ENCODE measurements at places on chromosomes 5 and 9.

DNA sequence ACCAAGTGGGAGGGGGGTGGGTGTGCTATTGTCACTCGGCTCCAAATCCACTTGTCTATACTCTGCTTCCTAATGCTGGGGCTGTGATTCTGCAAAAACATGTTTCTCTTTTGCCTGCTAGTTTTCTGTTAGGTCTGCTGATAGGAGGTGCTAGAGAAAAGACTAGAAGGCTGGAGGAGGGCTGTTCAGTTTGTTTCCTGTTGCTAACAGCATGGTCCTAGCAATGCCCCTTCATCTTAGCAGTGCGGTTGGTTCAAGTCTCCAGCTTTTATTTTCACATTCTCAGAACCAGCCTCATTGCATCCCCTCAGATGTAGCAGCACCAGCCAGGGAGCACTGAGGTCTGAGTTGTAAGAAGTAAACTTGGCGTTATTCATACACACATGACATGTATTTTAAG, 310.2 kb downstream of the YTHDC2 start:
- DNase-seq = no peak

DNA sequence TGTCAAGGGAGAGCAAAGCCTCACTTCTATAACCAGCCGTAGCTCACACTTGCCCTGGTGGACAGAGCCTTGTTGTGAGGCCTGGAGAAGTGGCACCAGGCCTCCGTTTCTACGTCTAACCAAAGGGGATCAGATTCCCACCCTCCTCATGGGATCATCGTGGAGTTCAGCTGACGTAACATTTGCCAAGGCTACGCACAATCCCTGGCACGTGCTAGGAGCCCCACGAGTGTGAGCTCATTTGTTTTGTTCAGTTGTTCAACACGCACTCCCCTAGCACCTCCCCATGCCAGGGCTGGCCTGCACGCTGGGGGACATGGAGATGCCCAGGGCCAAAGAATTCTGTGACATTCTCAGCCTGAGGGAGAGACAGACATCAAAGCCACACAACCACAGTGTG, 23.1 kb downstream of the ADGRD2 start:
- no peak for DNase-seq

GRCh38 chr5:3925022-3925421, 329.4 kb downstream of the IRX1 start:
- DNase-seq = no peak

GRCh38 chr5:28648108-28648507, 1609.7 kb upstream of the CDH9 start:
- DNase-seq = no peak

DNA sequence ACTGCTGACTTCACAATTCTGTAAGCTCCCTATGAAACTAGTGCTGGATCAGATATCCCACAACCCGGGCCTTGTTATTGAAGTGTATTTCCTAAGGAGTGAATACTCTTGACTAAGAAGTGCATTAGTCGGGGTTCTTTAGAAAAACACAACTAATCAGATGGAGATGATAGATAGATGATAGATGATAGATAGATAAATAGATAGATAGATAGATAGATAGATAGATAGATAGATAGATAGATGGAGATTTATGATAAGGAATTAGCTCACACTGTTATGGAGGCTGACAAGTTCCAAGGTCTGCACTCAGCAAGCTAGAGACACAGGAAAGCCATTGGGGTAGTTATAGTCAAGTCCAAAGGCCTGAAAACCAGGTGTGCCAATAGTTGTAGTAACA, 214.6 kb upstream of the COX7C start:
- no peak for DNase-seq

GRCh38 chr5:179319741-179320281, 25.4 kb downstream of the ADAMTS2 start:
- DNase-seq = no peak

DNA sequence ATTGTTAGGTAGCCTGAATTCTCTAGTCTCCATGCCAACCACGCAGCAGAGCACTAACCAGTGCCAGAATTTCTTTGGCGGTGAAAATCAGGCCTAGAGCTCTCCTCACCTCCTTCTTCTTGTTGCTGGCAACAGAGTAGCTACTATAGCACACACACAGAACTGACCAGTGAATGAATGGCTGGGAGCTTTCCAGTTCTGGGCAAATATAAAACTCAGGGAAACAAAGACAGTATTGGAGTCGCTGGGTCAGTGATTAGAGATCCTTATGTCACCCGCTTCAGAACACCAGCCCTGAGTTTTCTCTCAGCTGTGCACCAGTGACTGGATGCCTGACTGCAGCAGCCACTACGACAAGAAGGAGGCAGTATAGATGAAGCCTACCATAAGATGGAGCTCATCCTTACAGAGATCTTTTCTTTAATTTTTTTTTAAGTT, 26.9 kb upstream of the FEM1C start:
- DNase-seq = no peak

DNA sequence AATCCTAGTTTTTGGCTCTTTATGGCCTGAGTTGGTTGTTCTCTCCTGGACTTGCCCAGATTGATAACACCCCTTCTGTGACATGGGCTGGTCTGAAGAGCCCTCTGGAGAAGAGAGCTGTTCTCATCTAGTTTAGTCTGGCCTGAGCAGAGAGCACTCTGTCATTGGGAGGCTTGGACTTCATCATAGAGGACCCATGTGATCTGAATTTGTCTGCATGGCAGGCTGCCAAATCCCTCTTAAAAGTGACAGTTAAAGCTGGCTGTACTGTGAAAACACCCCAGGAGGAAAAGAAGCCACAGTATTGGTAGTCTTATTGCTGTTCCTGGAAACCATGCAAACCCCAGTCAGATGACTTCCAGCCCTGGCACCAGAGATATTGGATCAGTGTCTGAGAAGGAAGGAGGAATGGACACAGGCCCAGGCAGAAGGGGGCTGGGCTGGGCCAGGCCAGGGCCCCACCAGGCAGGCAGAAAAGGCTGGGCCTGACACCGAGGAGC, 3.7 kb upstream of the WDR31 start:
- DNase-seq = peak; percentile 68

- no peak for DNase-seq
Measured at GRCh38 chr5:94432499-94432898, 185.9 kb downstream of the KIAA0825 start.

DNA sequence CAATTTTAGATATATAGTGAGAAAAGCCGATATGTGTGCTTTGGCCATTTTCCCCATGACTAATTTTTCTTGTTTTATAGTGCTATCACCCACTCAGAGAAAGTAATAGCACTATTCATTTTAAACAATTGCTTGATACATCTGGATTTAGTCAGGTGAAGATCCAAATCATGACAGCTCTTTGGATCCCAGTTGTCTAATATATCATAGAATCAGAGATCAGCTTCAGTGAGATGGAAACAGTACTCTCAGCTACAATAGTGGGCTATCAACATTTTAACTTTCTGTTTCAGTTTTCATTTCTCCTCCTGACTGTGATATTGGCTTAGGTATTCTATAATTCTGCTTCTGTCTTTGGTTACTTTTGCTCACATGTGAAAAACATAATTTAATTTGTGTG, 38.7 kb downstream of the VCAN start:
- DNase-seq = no peak

DNA sequence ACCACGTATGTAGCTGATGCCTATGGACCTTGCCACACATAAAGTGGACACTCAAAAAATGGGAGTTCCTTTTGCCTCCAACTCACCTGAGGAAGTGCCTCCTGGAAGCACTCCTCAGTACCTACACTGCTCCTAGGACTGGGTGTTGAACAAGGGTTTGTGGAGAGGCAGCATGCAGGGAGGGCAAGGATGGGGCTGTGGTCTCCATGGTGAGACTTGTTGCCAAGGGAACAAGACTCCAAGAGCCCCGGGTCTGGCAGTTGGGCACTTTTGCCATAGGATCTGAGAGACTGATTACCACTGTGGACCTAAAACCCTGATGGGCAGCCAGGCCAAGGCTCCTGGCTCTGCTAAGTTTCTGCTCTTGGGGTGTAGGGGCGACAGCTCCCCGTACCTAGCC, 6.9 kb upstream of the NR5A1 start:
- no peak for DNase-seq

Measured in NCI-H1092 treated with DMSO at 0.1 percent for 48 hours (cell line).